NCI-H524 (cell line): ENCODE measurements at places on chromosomes 7 and 10.

- DNase-seq = no peak
Measured at GRCh38 chr7:1512781-1513656, 8.8 kb upstream of the INTS1 start.

GRCh38 chr7:32069116-32069650 lies 1.0 kb downstream of the PDE1C start:
- DNase-seq = no peak

DNA sequence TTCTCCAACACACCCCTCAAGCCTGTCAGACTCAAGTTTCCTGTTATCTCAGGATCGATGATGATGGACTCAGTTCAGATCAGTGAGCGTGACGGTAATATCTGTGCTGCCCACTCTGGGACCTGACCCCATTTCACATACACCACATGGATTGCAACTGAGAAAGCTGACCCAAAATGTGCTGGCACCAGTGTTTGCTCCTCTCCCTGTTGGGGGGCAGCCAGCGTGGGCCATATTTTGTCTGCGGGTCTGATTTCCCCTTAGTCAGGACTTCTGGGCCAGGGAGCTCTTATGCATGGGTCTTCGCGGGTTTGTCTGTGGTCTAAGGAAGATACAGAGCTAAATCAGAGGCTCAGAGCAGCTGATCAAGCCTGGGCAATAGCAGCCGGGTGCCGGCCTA lies 42.6 kb upstream of the TRIM8 start:
- DNase-seq = no peak

- DNase-seq = no peak
Measured at GRCh38 chr7:151272405-151272804, 23.9 kb upstream of the SMARCD3 start.

DNA sequence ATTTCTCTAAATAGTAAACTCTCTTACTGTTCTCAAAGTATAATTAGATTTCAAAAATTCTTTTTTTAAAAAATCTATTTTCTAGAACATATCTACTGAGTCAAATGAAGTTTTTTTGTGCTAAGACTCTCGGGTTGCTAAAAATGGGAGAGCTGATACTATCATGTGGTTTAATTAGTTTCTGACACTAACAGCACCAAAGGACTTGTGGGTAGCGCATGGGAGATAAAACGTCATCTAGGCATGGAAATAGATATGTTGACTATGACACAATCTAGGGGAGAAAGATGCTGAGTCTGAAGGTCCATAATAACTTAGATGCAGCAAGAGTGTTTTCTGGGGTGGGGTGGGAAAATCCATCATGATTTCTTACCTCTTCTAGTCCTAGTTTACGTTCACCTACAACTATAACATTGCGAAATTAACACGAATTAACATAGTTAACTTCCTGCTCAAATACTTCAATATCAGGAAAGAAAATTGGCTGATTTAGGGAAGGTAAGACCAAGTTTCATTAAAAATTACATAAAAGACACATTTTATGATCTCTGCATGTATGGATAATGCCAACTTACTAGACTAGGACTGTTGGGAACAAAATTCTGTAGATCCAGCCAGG lies 14.3 kb upstream of the ARMC3 start:
- DNase-seq = no peak

- peak; percentile 7 for DNase-seq
Measured at GRCh38 chr10:71766717-71767419, 6.5 kb downstream of the VSIR start.

DNA sequence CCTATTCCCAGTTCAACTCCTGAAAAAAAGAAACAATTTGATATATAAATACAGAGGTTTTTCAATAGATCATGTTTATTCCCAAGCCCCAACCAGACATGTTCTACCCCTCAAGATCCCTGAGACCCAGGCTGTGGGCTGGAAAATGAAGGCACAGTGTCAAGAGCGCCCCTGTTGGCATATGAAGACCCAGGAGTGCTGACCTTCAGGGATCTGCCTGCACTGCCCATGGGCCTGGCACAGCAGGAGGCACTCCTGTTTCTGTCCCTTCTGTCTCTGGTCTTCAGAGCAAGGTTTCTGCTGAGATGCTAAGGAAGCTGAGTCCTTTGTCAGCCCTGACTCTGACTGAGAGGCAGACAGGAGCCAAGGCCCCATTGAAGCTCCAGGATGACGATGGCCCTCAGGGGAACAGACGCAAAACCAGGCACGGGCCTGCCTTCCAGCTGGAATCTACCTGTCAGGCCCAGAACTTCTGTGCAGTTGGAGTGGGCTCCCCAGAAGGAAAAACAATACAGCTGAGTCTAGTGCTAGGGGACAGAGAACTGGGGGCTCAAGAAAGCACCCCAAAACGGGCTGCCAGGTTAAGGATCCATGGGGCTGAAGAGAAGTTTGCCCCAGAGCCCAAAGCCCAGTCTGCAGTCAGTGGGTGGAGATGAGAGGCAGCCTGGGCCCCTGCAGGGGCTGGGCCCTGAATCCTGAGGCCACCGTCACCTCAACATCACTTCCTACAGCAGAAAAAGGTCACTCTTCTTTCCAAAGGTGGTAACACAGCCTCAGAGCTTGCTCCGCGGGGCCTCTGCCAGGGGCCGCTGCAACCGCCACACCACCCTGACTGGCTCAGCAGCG lies 6.7 kb upstream of the AIFM2 start:
- no peak for DNase-seq

DNA sequence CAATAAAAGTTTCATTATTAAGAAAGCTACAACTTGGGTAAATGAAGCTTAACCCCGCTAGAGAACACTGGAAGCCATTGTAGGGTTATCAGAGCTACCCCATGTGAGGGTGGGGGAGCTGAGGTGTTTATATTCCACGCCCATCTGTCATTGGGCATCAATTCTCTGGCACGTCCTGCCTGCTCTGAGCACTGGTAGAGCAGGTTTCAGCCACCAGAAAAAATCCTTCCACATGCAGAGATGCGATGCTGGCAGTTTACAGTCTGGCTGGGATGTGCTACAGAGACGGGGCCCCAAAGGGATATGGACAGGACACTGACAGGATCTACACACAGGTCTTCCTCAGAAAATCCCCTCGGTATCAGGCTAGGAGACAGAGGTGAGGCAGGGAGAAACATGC lies 15.9 kb upstream of the RAPGEF5 start:
- DNase-seq = peak; percentile 29

DNA sequence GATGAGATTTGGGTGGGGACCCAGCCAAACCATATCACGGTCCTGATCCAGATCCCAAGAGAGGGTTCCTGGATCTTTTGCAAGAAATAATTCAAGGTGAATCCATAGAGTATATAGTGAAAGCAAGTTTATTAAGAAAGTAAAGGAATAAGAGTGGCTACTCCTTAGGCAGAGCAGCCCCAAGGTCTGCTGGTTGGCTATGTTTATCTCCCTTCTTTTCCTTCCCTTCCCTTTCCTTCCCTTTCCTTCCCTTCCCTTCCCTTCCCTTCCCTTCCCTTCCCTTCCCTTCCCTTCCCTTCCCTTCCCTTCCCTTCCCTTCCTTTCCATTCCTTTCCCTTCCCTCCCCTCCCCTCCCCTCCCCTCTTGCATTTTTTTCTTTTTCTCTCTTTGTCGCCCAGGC lies 35.2 kb downstream of the OTUD1 start:
- no peak for DNase-seq

DNA sequence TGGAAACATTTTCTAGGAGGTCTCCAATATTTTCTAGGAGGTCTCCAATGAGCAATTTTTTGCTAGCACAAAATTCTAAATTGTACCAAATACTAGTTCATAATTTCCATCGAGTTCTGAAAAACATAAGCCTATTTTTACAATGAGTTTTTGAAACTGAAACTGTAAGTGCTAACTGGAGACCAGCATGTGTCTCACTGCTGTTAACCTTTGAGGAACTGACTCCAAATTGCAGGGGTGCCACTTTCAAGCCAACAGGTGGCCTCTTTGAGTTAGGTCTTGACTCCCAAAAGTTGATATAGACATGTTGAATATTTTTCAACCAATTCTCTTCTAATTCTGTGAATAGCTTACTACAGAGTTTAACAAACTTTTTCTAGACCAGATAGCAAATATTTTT lies 58.8 kb downstream of the CAV1 start:
- no peak for DNase-seq

- no peak for DNase-seq
Measured at GRCh38 chr7:15586266-15586665, 24.5 kb upstream of the AGMO start.

DNA sequence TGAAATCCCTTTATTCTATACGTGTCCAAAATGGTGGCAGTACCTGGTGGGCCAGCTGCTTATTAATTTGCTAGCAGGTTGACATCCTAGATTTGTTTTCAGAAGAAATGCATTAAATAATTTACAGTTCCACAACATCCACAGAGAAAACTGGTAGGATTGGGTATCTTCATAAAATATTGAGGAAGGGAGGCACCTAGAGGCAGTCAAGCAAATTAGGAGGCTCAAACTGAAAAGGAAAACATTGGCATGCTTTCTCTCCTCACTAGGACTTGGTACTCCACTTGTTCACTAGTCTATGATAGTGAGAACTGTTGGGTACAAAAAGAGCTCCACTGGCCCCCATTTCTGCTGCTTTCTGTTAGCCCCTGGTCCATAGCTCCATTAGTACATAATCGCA lies 18.3 kb upstream of the LRGUK start:
- DNase-seq = no peak

DNA sequence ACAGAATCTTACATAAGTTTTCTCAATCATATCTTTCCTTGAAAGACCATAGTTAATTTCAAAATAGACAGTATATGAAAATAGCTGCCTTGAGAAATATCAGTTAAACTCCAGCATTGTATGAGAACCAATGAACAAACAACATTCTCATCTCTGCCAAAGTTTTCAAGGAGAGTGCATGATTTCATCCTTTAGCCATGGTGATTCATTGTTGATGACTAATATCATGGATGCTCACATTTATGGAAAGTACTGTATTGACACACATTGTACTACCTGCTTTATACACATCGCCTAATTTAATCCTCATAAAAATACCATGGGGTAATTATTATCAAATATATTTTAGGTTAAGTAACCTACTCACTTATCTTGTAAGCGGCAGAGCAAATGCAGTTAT lies 250.3 kb downstream of the CNTNAP2 start:
- no peak for DNase-seq

DNA sequence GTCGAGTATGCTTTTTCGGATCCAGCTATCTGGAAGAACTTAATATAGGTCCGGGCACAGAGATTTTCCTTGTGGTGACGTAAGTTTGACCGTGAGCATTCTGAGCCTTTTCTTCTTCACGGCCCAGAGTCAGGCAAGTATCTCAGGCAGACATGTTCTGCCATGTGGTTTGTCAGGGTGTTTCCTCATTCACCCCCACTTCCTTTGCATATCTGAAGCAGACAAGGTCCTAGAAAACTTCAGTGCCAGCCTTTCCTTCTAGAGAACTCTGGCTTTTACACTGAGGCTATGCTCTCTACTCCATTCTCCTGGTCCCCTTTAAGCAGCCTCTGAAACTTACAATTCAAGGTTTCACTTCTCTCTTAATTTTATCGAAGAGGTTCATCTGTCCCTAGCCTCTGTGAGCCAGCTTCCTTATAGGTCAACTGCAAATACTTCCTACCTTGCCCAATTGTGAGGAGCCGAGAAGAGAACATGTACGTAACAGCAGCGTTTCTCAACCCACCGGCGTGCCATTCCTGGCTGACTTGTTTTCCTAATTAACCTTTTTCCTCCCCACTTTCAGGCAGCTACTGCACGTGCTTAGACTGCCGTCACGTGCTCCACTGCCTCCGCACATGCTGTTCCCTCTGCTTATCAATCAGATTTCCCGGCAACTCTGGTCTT lies 47.3 kb downstream of the CDCA7L start:
- DNase-seq = no peak

GRCh38 chr7:98826387-98826786 lies 43.4 kb downstream of the TMEM130 start:
- DNase-seq = no peak

DNA sequence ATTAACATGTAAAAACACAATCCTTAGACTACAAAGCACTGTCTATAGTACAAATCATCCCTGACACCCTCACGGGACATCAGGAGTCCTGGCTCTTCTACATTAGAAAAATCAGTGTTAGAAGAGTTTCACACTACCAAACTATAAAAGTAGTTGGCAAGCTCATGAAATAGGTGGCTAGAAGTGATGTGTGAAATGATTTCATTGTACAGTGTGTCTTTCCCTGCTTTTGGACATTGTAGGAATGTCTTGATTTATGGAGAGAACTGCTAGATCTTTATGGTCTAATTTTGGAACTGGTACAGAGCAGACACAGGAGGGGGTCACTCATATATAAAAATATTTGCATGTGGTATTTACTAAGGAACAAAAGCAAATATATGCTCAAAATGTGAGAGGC lies 33.2 kb downstream of the SEMA3A start:
- no peak for DNase-seq

DNA sequence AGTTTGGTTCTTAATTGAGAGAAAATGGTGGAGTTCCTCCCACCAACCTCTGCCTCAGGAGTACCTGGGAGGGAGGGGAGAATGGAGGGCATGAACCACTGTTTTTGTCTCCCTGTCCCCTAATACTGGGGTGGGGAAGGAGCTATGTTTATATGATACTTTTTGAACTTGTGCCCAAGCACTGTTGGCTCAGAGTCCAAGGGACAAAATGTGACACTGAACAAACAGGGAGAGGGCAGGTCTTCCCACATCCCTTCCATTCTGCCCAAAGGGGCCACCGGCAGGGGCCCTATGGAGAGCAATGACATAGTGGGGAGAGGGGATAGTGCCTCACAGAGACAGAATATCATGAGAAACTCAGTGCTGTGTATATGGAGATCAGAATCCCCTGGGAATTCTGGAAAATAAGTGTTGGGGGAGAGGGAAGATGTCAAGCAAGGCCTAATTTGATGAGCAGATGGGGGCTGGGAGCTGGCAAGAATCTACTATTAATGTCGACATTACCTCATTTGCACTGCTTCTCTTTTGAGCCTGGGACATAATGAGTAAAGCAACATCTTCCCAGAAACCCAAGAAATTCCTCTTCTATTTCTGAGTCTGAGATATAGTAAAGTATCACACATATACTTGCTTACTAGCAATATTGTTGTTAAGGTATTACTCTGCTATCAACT lies 180.6 kb downstream of the CYP26A1 start:
- DNase-seq = no peak

DNA sequence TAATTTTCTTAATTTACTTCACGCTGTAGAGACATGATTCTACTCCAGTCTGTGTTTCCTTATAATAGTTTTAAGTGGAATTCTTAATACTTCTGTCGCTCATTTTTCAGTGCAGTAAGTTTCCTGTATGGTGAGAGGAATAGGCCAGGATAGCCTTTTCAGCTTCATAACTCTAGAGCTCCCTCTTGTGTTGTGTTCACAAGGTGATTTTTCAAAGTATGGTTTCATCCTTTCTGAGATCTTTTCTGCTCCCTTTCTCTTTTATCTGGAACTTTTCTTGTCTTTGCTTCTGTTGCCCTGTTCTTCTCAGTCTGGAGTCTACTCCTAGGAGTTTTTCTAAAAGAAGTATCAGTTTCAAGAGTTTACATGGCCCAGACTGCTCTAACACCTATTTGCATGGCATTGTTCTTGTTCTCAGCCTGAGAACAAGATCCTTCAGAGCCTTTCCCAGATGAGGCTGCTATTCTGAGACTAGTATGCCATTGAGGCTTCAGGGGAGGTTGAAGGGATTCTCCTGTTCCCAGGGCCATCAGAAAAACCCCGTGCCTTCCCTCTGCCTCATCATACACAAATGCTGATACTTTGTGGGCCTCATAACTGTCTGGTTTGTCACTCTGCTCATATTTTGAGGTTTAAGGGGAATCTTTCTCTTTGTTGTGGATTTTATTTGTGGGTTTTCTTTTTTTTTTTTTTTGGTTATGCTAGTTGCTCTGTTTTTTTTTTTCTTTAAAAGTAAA lies 21.8 kb downstream of the NET1 start:
- DNase-seq = no peak
